ENCODE measurements at places on chromosomes 1 and 21. TPM values are rescaled to one million over a fixed set of nuclear protein-coding genes. Genes with fewer than 3 reads are reported as not detected.

Gene BGLAP
- 2.4 TPM for total RNA-seq

Gene OR2T33
- not detected for total RNA-seq

Gene TMPRSS15
- total RNA-seq = not detected

Gene WNT4
- total RNA-seq = 1.8 TPM

Gene SPRR5
- not detected for total RNA-seq

Gene KCNAB2
- total RNA-seq = 60.4 TPM

Gene TENT5C
- total RNA-seq = 13.7 TPM

Gene COL11A1
- 1.7 TPM for total RNA-seq

Gene EXTL1
- 0.49 TPM for total RNA-seq

Gene RYR2
- 7.8 TPM for total RNA-seq

Gene OPRD1
- not detected for total RNA-seq

Gene CD34
- 50.7 TPM for total RNA-seq

Gene ELOA
- 66.2 TPM for total RNA-seq

Gene TMEM35B
- total RNA-seq = 50.9 TPM

Gene TTLL7
- 16.2 TPM for total RNA-seq

Gene PTPRF
- total RNA-seq = 199 TPM

Gene FOXD3
- not detected for total RNA-seq

Gene KANK4
- 6.4 TPM for total RNA-seq

Gene RGS18
- total RNA-seq = 9.1 TPM

Gene MPL
- 0.61 TPM for total RNA-seq

Gene CYYR1
- total RNA-seq = 51.3 TPM

Gene PLA2G2C
- total RNA-seq = not detected

All from upper lobe of right lung (tissue), 1 donor.